Activated naive CD4-positive, alpha-beta T cell treated with anti-CD3 and anti-CD28 coated beads for 36 hours (primary cell): ENCODE measurements at places on chromosomes 16 and 17. TPM values are rescaled to one million over a fixed set of nuclear protein-coding genes. Genes with fewer than 3 reads are reported as not detected.

The AGRP gene
- total RNA-seq: not detected

The SLC9A5 gene
- 5.2 TPM for total RNA-seq

The ADAD2 gene
- total RNA-seq: 0.30 TPM

The METTL2A gene
- total RNA-seq: 24.6 TPM

The NOXO1 gene
- not detected for total RNA-seq

The NXN gene
- total RNA-seq: 0.33 TPM

The MEIOC gene
- total RNA-seq: 0.05 TPM

The NOB1 gene
- total RNA-seq: 110 TPM

The ZC3H7A gene
- total RNA-seq: 127 TPM

The ZSCAN10 gene
- total RNA-seq: 0.26 TPM

The HS3ST3B1 gene
- total RNA-seq: 23.2 TPM
